Thymus (tissue), 14 donors: ENCODE measurements at places on chromosomes 4 and X.
A peak's percentile ranks its signal among the peaks of the same experiment; 100 is the strongest.

GRCh38 chr4:86938771-86939520 lies 4.1 kb downstream of the AFF1 start:
- DNase-seq = peak; percentile 41

- DNase-seq = no peak
Observed at GRCh38 chr4:24032371-24032989, 142.6 kb upstream of the PPARGC1A start.

GRCh38 chr4:122205687-122206086 lies 53.6 kb downstream of the BLTP1 start:
- no peak for DNase-seq

DNA sequence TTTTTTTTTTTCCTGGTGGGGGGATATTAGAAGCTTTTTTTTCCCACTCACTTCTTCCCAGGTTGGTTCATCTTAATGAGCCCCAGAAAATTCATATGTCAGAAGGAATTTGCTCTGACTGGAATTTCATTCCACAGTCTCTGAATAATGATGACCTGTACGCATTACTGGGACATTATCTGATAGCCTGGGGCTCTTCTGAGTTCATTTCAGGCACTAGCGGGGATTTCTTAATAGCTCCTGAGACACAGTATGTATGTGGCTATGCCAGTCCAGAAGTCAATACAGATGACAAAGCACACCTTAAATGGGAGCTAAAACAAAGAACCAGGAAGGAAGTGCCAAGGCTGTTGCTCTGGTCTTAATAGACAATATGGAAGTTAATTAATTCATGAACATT lies 295.2 kb upstream of the IGFBP7 start:
- no peak for DNase-seq

- DNase-seq = no peak
Observed at GRCh38 chr4:145791988-145792387, 112.0 kb downstream of the C4orf51 start.

GRCh38 chr4:53840643-53841042 lies 223.8 kb downstream of the CHIC2 start:
- DNase-seq = no peak

DNA sequence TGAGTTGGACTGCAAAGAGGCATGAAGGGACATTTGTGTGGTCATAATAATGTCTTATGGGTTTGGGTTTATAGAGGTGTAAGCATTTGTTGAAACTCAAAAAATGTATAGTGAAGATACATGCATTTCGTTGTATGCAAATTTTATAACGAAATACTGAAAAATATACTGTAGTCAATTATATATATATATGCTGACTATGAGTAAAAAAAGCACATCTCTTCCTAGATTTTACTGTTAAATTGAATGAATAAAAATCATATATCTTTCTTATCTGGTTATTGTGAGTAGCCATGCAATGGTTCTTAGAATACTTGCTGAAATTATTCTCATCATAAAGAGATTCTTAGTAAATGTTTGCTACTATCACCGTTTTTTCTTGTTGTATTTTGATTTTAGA lies 34.5 kb downstream of the UGT2B10 start:
- no peak for DNase-seq
